ENCODE measurements at places on chromosomes 2 and 18.

DNA sequence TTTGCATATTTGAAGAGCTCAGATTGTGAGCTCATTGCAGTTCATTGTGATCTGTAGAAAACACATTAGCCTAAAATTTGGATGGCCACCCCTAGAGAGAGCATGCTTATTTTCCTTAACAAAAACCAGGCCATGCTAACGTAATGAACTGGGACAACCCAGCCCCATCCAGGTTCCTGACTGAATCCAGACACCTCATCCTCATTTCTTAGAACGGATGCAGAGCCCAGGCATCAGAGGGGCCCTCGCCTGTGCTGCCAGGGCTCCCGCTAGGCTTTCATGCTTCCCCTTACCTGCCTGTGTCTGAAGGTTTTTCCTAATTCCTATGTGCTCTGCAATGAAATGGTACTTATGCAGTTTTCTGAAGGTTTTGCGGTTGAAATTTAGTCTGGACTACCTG lies 171.1 kb downstream of the CCDC102B start:
- DNase-seq: no peak

DNA sequence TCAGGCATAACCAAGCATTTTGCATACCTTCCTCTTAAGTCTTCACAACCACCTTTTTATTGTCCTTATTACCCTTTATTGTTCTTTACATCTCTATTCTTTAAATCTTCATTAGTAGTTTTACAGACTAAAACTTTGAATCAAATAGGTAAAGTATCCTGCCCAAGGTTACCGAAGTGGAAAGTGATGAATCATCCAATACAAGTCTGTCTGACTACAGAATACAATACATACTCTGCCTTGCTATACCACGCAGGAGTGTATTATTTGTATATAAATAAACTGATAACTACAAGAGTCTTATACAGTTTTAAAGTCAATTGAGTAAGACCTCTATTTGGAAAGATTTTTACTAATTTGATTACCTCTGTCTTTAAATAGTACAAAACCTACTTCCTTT lies 196.0 kb downstream of the ZEB2 start:
- no peak for DNase-seq

GRCh38 chr2:150076281-150076680 lies 411.2 kb downstream of the RND3 start:
- DNase-seq: no peak

DNA sequence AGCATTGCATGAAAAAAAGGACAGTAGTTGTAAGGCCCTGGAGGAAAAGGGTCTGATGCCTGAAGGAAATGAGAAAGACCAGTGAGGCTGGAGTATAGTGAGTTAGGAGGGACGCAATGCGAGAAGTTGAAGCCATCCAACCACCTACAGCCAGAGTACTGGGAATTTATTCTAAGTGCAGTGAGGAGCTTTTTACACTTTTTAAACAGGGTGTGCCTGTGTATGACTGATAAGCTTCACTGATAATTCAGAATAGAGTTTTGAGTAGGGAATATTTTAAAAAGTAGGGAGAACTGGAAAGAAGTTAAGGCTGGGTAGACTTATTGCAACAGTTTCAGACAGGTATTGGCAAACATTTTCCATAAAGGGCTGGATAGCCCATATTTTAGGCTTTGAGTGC lies 35.9 kb upstream of the CCDC85A start:
- no peak for DNase-seq

DNA sequence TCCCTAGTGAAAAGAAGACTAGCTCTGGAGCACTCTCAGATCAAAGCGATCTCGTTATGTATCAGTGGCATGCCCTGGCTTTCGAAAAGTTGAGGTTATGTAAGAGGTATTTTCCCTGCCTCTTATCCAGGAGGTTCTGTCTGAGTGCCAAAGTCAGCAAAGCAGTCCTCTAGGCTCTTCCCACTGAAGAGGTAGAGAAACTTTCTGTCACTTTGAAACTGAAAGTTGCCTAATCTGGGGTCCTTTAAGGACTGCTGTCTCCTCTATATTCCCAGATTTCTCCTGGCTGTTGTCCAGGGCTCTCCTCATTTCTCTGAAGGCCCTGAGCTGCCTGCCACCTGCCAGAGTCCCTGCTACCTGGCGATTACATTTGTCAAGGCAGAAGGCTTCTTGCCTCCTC lies 96.3 kb downstream of the B3GNT2 start:
- DNase-seq: peak; percentile 53

- no peak for DNase-seq
Measured at GRCh38 chr2:237184919-237185552, 99.3 kb downstream of the COPS8 start.

DNA sequence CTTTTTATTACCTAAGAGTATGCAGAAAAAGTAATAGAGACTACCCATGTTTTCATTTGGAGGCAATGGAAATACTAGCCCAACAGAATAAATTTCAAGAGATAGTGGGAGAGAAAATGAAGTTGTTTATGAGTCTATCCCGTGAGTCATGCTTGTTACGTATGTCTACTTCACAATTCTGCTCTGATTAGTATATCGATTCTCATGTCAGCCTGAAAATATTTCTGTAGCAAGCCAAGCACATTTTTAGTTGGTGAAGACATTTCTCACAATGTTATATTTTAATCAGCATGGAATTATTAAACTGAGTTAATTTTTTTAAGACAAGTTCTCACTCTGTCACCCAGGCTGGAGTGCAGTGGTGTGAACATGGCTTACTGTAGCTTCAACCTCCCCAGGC lies 346.1 kb downstream of the RPRM start:
- DNase-seq: no peak

DNA sequence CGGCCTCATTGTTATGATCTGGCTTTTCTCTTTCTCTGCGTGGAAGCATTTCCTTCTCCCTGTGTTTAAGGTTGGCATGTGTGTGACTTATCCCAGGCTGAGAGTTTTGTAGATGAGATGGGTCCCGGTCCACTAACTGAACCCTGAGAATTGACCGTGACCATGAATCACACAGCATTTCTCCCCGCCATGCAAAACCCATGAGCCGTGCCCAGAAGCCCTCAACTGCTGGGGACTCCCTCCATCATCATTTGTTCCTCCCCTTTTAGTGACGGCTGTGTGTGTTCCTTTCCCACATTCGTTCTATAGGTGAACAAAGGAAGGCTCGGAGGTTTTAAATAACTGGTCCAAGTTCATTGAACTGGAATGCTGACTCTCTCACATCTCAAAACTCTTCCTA lies 30.1 kb upstream of the TXNDC2 start:
- DNase-seq: no peak

DNA sequence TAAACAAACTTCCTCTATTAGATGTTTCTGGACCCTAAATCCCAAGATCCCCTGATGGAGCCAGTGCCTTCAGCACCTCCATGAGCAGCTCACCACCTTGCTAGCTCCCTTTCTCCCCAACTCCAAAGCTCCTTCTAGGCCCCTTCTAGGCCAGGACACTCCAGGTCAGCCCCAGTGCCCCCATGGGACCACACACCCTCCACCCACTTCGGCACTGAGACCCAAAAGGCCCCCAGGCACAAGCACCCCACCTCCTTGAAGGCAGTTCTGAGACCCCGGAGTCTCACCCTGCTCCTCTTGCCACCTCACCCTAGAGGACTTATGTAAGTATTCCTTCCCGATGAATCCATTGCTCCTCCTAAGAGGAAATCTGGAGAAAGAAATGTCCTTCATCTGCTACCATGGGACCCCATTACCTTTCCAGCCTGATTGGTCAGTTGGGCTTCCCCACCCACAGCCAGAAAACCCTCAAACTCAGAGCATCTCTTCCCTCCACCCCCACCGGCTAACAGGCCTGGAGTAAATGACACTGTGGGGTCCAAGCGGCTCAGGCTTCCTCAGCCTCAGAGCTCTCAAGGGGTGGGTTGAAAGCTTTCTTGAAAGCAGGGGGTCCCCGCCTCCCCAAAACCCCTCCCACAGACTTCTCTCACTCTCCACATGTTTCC lies 9.8 kb upstream of the ARMC9 start:
- DNase-seq: no peak

GRCh38 chr2:64283641-64284361 lies 139.6 kb upstream of the PELI1 start:
- no peak for DNase-seq

GRCh38 chr2:73075477-73076373 lies 4.2 kb upstream of the SFXN5 start:
- DNase-seq: no peak

- DNase-seq: no peak
Measured at GRCh38 chr2:96965781-96966514, 20.4 kb downstream of the FAM178B start.

DNA sequence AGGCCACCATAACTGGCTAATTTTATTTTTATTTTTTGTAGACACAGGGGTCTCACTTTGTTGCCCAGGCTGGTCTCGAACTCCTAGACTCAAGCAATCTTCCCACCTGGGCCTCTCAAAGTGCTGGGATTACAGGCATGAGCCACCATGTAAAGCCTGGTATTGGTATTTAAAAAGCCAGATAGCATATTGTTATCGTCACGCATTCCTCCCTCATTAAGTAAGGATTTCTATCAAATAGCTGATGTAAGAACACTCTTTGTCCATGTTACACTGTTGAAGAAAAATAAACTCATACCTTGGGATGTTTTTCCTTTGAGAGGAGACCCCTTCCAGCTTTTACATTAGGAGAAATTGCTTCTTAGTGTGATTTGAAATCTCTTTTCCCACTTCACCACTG lies 39.2 kb upstream of the DARS1 start:
- no peak for DNase-seq

DNA sequence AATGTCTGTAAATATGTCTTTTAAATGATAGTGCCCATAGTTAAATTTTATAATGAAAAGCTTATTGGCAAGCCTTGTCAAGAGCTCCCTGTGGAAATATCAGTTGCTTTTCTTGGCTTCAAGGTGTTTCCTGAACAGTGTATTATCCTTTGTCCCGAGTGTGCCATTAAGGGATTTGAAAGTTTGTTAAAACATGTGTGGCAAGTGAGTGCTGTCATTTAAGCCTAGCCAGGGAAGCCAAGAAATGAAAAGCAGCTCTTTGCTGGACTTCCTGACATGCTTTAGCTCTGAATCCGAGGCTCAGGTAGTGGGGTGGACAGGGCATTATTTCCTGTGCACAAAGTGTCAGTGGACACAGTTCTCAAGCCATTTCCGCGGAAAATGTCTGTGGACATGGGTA lies 111.5 kb downstream of the DIS3L2 start:
- DNase-seq: no peak

- no peak for DNase-seq
Measured at GRCh38 chr2:135931776-135932443, 53.5 kb downstream of the DARS1 start.

GRCh38 chr2:30666266-30666874 lies 140.9 kb downstream of the CAPN13 start:
- DNase-seq: peak; percentile 43

DNA sequence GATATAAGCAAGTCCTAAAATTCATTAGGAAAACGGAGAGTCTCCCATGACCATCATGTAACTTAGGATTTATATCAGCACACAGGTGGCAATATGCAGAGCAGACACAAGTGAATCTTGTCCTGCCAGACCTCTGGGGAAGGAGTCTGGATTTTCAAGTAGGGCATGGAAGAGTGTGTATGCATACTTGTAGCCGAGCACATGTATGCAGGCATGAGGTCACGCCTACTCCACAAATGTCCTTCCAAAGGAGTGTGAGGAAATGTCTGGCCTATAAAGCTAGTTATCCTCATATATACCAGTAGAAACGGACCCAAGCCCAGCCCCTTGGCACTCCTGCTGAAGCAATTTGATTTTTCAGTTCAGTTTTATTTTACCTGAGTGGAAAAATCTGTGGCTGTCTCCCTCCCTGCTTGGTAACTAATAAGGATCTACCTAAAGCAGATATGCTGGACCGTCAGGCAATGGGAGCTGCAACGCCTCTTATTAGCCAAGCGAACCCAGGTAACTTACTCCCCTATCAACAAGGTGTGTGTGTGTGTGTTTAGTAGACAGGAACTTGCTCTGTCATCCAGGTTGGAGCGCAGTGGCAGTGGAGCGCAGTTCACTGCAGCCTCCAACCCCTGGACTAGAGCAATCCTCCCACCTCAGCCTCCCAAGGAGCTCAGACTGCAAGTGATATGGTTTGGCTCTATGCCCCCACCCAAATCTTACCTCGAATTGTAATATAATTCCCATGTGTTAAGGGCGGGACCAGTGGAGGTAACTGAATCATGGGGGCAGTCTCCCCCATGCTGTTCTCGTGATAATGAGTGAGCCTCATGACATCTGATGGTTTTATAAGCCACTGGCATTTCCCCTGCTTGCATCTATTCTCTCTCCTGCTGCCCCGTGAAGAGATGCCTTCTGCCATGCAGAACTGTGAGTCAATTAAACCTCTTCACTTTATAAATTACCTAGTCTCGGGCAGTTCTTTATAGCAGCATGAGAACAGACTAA lies 2.8 kb downstream of the STAT1 start:
- DNase-seq: no peak

All from NCI-H345 (cell line).